ENCODE measurements at places on chromosomes 3 and 15. TPM values are rescaled to one million over a fixed set of nuclear protein-coding genes. Genes with fewer than 3 reads are reported as not detected.

GRCh38 chr3:51336261-51336660 lies 48.8 kb upstream of the MANF start:
- no peak for DNase-seq

DNA sequence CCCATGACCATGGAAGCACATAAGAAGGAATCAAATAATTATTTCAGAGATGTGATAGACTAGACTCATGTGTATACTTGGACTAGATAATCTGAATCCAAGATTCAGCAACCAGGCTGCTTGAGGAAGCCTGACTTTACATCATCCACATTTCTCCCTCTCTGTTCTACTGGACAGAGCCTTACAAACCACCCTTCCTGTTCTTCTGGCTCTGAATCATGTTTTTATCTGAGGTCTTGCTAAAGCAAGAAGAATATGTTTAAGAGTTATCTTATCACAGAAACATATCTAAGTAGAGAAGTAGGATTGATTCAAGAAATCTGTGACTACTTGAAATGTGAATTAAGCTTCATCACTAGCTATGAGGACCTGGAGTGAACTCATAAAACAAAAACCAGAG lies 71.1 kb upstream of the SLC24A5 start:
- DNase-seq = no peak

- no peak for DNase-seq
These were observed 11.1 kb downstream of the SIAH2 start for GRCh38 chr3:150751781-150752263.

- no peak for DNase-seq
These were observed 737.7 kb upstream of the ALCAM start for GRCh38 chr3:104629038-104629437.

GRCh38 chr15:69914040-69914439 lies 183.7 kb downstream of the TLE3 start:
- DNase-seq = no peak

The IL17RE gene
- not detected for total RNA-seq

DNA sequence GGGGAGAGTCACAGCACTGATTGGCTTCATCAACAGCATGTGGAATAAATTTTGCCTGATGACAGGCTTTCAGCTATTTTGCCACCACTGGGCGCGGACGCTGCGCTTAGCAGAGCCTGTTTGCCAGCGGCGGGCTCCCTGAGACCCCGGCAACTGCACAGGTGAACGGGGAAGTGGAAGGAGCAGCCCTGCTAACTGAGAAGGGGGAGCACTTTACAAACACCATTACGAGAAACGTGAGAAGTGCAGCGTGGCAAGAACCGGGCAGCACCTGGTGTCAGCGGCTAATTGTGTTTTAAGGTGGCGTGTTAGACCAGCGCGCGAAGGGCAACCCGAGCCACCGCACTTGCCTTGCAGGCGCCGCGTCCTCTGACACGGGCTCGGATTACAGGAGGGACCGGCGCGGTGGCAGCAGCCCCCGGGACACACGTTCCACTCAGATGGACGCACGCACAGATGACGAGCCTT lies 307.8 kb upstream of the ARRDC4 start:
- DNase-seq = peak; percentile 34

- DNase-seq = no peak
These were observed 104.0 kb upstream of the MYRIP start for GRCh38 chr3:39705351-39705900.

The COL6A5 gene
- under 0.01 TPM for total RNA-seq

All from occipital lobe (tissue), 3 donors.